Stimulated activated CD4-positive, alpha-beta T cell treated with anti-CD3 and anti-CD28 coated beads, Interleukin-12 subunit alpha, Interleukin-12 subunit beta, amount 100 ng/mL, for 24 hours (primary cell): ENCODE measurements at places on chromosomes 16 and 17.

DNA sequence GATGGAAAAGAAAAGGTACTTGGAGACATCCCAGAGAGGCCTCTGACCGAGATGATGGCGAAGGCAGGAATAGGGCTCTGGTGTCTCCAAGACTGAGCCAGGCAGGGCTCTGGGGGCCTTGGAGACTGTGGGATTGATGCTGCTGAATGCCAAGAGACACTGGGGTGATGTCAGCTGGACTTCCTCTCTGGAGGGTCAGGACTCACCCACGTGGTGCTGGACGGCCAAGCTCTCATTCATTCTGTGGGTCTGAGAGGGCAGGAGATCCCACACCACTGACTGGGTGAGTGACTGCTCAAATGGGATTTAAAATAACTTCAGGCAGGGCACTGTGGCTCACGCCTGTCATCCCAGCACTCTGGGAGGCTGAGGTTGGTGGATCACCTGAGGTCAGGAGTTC lies 64.8 kb downstream of the NT5M start:
- no peak for DNase-seq

DNA sequence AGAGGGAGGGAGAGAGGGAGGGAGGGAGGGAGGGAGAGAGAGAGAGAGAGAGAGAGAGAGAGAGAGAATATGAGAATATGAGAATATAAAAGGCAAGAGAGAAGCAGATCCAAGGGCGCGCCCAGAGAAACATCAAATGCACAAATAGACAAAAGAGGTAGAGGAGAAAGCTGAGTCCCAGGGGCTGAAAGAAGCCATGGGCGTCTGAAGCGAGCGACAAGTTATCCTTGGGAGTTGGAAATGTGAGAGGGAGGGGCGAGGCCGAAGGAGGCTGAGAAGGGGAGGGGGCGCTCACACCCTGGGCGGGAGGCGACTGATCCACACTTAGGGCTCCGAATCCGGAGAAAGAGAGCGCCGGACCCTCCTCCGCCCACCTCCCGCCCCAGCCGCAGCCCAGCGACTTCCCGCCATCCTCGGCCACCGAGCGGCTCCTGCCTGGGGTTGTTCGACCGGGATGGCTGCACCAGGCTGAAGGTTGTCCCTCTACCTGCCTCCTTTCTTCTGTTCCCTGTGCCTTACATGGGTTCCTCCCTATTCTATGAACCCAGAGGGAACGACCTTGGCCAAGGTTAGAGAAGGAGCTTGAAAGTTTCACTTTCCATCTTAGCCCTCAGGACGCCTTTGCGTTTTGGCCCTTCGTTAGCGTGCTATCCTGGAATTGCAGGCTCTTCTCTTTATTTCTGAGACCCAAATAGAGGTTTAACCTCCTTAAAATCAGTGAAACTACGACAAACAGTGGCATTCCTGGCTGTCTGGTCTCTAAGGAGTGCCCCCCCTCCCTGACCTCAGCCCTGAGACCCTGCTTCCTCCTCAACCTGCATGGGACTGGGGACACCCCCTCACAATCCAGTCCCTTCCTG lies 21.2 kb upstream of the HOXB9 start:
- no peak for DNase-seq

- no peak for DNase-seq
These were observed 11.5 kb downstream of the SLX4 start for GRCh38 chr16:3599922-3600321.

DNA sequence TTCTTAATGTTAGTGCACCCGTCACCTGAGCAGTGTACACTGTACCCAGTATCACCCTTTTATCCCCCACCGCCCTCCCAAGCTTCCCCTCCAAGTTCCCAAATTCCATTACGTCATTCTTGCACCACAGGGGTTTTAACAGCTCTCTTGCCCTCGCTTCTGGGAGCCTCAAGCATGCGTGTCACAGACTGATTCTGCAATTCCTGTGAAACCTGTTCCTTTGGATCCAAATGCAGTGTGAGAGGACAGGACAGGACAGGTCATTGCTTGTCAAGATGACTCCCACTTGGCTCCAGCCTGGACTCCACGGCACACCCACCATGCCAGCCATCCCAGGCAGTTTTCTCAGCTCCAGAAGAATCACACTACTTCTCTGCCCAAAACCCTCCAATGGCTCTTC lies 44.1 kb downstream of the CYB5D2 start:
- no peak for DNase-seq
